Spinal cord (tissue), 10 donors: ENCODE measurements at places on chromosomes 3 and 15. TPM values are rescaled to one million over a fixed set of nuclear protein-coding genes. Genes with fewer than 3 reads are reported as not detected.

The BOC gene
- 57.0 TPM for total RNA-seq

The PLSCR5 gene
- total RNA-seq, result 2.9 TPM

- no peaks in the 10 kb centered on the region for H3K27me3 ChIP-seq
- H3K4me3 ChIP-seq, result no peak overlapping the region
- H3K27ac ChIP-seq, result no peak overlapping the region
- DNase-seq, result no peak
- no peaks in the 10 kb centered on the region for H3K4me1 ChIP-seq
- H3K36me3 ChIP-seq, result no peaks in the 10 kb centered on the region
These were observed 103.2 kb upstream of the SLCO2A1 start for GRCh38 chr3:134132961-134133360.

- H3K4me1 ChIP-seq, result peaks cover 55% of the 10 kb centered on the region
- no peak overlapping the region for H3K4me3 ChIP-seq
- peaks cover 100% of the 10 kb centered on the region for H3K27me3 ChIP-seq
These were observed 8.4 kb downstream of the GATA2 start for GRCh38 chr3:128484404-128485281.

DNA sequence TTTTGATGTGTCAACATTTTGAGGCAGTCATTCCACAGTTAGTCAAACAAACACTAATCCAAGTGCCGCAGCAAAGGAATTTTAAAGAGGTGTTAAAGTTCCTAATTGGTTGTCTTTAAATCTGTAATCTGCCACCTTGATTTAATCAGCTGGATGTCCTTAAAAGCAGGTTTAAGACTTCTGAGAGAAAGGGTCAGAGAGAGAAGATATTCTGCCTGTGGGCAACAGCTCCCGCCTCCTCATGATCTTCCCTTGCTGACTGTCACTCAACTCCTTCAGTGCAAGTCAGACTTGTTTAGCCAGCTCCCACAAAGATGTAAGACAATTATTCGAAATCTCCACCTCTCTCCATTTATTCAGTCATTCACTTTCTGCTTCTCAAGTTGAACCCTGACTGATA, 92.6 kb upstream of the MYRIP start:
- no peaks in the 10 kb centered on the region for H3K27me3 ChIP-seq
- no peak for DNase-seq
- no peak overlapping the region for H3K27ac ChIP-seq
- H3K4me3 ChIP-seq, result no peak overlapping the region

DNA sequence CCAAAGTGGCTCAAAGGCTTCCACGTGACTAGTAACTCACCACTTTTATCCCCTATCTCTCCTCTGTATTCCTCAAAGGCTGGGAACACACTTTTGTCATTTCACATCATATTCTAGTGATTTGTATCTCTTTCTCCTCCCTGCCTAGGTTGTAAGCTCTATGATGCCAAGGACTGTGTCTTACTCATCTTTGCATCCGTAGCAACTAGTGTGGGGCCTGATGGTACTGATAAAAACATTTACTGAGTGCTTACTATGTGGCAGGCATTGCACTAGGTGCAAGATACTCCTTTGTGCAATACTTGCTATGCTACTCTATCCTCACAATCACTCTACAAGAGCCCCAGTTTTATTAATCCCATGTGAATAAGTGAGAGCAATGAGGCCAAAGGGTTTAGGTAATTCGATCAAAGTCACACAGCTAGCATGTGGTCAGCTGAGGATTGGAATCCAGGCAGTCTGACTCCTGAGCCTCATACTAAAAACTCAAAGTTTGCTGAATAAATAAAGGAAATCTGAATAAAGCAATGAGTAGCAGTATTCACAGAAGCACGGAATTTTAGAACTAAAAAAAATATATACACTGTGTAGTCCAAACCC, 342.6 kb upstream of the ICE2 start:
- H3K27me3 ChIP-seq, result no peaks in the 10 kb centered on the region
- no peak overlapping the region for H3K27ac ChIP-seq
- H3K36me3 ChIP-seq, result no peaks in the 10 kb centered on the region
- no peak overlapping the region for H3K4me3 ChIP-seq
- no peaks in the 10 kb centered on the region for H3K4me1 ChIP-seq
